Osteoblast (primary cell): ENCODE measurements at places on chromosomes 13 and 19. TPM values are rescaled to one million over a fixed set of nuclear protein-coding genes. Genes with fewer than 3 reads are reported as not detected.
A peak's percentile ranks its signal among the peaks of the same experiment; 100 is the strongest.

The ZNF71 gene
- 7.2 and 8.5 TPM in 2 replicates for total RNA-seq

DNA sequence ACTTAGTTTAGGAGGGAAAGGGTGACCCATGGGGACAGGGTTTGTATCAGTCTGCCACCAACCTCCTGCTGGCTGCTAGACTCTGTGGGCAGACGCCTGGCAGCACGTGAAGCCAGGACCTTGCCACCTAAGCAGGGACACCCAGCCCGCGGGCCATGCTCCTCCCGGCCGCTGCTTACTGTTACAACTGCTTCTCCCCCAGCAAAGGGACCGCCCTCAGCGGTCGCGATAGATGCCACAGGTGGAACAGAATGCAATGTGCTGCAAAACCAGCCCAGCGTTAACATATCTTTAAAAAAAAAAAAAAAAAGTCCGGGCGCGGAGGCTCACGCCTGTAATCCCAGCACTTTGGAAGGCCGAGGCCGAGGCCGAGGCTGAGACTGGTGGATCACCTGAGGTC, 1.9 kb upstream of the RHPN2 start:
- DNase-seq: no peak

GRCh38 chr19:6767357-6768235, at the start of gene SH2D3A:
Gene SH2D3A, minus strand, starts transcription at chr19:6767435. Its CDS starts 3,687 bp downstream, at chr19:6763748.
- DNase-seq: peak; percentile 57

DNA sequence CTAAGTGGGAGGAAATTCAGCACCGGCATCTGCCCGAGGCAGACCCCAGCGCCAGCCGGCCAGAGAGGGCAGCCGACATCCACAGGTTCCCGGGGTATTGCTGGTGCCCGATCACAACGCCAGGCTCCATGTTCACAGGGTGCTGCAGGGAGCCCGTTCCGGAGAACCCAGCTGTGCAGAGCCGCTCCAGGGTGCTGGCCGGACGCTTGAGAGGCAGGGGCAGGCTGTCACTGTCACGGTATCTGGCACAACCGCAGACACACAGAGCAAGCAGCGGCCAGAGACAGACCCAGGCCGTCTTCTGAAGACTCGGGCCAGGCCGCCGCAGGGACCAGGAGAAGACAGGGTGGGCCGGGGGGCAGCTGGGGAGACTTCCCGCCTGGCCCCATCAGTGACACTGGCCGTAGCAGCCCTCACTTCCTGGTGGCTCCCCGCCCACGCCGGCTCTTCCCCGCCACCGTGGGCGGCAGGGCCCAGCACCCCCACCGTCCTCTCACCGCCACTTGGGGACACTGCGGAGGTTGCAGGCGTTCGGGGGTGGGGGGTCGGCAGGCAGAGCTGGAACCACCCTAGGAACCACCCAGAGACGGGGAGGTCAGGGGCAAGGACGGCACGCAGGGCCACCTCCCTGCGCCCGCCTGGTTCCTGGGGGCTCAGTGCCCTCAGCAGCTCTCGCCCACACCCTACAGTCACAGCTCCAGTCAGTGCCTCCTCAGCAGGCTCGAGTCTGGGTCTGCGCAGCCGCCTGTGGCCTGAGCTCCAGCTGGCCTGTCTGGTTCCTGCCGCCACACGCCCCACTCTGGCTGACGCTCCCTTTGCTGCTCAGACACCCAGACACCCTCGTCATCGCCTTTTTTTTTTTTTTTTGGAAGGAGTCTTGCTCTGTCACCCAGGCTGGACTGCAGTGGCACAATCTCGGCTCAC, 3.8 kb downstream of the RNF126 start:
- no peak for DNase-seq

DNA sequence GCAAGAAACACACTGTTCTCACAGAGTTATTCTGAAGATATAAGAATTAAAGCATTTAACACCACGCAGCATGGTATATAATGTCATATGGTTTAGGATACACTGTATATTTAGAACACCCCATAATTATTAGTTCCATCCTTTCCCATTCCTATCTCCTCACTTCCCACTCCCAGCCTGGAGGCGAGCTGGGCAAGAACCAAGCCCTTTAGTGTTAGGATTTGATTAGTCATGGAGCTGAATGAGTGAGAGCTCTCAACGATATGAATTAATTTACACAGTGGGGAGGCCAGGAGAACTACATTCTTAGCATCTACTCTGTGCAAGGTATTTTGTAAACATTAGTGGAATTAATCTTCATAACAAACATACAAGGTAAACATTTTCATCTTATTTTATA, 934.3 kb downstream of the DIAPH3 start:
- no peak for DNase-seq

- DNase-seq: peak; percentile 62
These were observed 1.2 kb upstream of the HIF3A start for GRCh38 chr19:46295401-46296201.
